HFFc6 (cell line): ENCODE measurements at places on chromosomes 4 and X. TPM values are rescaled to one million over a fixed set of nuclear protein-coding genes. Genes with fewer than 3 reads are reported as not detected.

DNA sequence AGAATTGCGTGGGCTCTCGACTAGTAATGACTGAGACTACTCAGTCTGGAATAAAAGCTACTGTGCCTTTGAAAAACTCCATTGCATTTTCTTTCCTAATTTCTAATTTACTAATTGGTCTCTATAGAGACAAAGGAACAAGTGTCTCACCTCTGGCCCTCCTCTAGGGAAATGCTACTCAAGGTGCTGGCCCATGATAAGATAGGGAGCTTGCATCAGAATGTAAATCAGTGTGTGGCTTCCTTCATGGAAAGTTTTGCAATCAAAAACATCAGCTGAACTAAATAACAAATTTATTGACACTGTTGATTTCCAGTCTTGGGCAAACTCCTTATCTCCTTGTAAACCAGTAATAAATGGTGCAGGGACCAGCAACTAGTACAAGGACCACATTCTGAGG, 81.8 kb downstream of the SRPX start:
- DNase-seq: no peak

DNA sequence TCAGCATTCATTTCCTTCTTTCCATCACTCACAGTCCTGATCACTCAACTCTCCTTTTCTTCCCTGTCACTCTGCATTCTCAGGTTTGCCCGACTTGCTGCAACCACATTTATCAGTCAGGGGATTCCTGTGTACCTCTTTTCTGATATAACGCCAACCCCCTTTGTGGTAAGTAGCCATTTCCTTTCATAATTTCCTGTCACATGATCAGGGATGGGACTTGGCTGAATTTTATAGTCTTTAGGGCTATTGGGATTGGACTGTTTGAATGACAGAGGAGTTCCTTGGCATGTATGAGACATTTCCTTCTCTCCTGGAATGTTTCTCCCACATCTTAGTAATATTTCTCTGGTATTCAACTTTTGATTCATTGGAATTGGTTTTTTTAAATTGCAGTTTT, 11.0 kb downstream of the PGM2 start:
- DNase-seq: peak; percentile 85

DNA sequence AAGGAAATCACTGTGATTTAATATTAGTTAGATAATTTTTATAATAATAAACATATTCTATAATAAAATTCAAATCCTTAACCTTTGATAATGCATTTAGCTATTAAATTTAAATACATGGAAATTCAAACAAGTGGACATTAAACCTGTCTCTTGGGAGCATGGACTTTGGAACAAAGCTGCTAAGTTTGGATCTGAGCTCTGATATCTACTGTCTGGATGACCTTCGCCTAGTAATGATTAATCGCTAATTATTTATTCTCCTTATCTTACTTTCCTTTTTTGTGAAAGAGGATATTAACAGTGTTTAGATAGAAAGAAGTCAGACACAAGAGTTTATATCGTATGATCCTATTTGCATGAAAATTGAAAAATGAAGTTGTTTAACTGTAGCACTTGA, 980.9 kb downstream of the FSTL5 start:
- no peak for DNase-seq

- DNase-seq: peak; percentile 13
These were observed 111.9 kb upstream of the TMEM164 start for GRCh38 chrX:109890910-109891502.

DNA sequence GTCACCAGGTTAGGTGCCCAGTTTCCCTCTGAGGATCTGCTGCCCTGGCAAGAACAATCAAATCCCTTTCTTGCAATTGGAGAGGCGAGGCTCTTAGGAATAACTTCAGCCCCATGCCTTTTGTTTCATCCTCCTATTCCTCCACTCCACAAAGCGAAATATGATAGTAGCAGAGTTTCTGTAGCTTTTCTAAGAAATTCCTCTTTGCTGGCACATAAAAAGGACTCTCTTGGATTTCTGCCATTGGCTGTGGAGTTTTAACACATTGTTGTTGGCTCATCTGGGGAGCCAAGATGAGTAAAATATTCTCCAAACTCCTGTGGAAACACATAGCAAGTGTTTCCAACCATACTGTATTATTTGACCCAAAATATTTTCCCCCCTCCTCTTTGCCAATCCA, 11.0 kb upstream of the ADGRG2 start:
- DNase-seq: no peak

GRCh38 chr4:30924495-30924894, 204.3 kb downstream of the PCDH7 start:
- DNase-seq: no peak

- DNase-seq: no peak
These were observed 52.6 kb downstream of the SGMS2 start for GRCh38 chr4:107877361-107877760.

GRCh38 chr4:85509882-85510631, 35.1 kb downstream of the ARHGAP24 start:
- DNase-seq: no peak

GRCh38 chr4:48902266-48902665, 4.3 kb downstream of the OCIAD2 start:
- DNase-seq: peak; percentile 32

GRCh38 chr4:22859318-22859717, 166.6 kb downstream of the GBA3 start:
- no peak for DNase-seq

DNA sequence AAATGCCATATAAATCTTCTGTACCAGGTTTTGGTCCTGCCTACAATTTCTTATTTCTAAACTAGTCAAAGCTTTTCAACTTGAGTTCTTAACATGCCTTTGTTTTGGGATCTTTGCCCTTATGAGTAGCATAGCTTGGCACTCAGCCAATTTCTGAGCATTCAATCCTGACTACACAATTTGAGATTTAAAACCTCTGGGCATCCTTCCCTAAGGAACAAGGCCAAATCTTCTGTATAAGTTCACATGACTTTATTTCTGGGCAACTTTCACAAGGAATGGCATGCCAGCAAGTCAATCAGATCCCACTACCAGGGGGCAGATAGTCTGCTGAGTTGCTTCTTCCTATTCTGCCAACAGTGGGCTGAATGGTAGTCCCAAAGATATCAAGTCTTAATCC, 254.2 kb downstream of the ADAMTS3 start:
- DNase-seq: peak; percentile 68

GRCh38 chr4:89069481-89069880, 12.5 kb upstream of the FAM13A start:
- DNase-seq: no peak

GRCh38 chr4:38002451-38003071, 42.4 kb downstream of the PTTG2 start:
- peak; percentile 24 for DNase-seq

- DNase-seq: no peak
These were observed 2023.7 kb downstream of the ARAP2 start for GRCh38 chr4:34220601-34221000.

DNA sequence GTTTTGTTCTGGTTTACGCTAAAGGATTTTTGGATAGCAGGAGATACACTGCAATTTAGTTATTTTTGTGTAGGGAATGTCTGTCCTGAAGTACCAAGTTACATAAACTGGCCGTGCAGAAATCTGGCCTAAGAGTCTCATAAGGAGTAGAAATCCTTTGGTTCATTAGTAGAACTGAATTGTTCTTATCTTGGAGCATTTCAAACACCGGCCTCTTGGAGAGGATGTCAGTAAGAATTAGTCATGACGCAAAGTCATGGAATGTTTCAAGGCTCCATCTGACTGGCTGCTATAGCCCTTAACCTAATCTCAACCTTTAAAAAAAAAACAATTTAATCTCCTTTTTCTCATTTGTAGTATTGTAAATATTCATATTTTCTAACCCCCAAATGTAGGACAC, 15.2 kb downstream of the PDLIM3 start:
- DNase-seq: no peak

GRCh38 chr4:165059386-165059785, 5.7 kb downstream of the TRIM75 start:
- DNase-seq: no peak

Gene ATRX
- 47.1 to 65.1 TPM (median 55.6 TPM) in 3 replicates for total RNA-seq

Gene SPATA4
- total RNA-seq: 0.32 TPM in 1 of 3 replicates, not detected in the others

Gene MID1
- total RNA-seq: 17.7 to 20.6 TPM (median 19.9 TPM) in 3 replicates

Gene CC2D2A
- 18.7 to 23.1 TPM (median 19.6 TPM) in 3 replicates for total RNA-seq

Gene MSX1
- 5.6 to 7.6 TPM (median 5.6 TPM) in 3 replicates for total RNA-seq

Gene SLC38A5
- 0.32 to 0.53 TPM in 2 of 3 replicates, not detected in the other for total RNA-seq

Gene TRAM1L1
- not detected in 3 replicates for total RNA-seq

Gene SNCA
- 0.15 TPM in 2 of 3 replicates, not detected in the other for total RNA-seq

Gene ZFP42
- not detected in 3 replicates for total RNA-seq

Gene SSX7
- not detected in 3 replicates for total RNA-seq

Gene RTL5
- total RNA-seq: 1.7 to 2.2 TPM (median 1.8 TPM) in 3 replicates
